ENCODE measurements at places on chromosomes 13 and 19. TPM values are rescaled to one million over a fixed set of nuclear protein-coding genes. Genes with fewer than 3 reads are reported as not detected.

Gene GPC6
- 9.7 TPM for total RNA-seq

Gene TLE2
- total RNA-seq, result 35.2 TPM

Gene C19orf81
- not detected for total RNA-seq

Gene ZNF345
- total RNA-seq, result 3.1 TPM

Gene ARL11
- 7.6 TPM for total RNA-seq

DNA sequence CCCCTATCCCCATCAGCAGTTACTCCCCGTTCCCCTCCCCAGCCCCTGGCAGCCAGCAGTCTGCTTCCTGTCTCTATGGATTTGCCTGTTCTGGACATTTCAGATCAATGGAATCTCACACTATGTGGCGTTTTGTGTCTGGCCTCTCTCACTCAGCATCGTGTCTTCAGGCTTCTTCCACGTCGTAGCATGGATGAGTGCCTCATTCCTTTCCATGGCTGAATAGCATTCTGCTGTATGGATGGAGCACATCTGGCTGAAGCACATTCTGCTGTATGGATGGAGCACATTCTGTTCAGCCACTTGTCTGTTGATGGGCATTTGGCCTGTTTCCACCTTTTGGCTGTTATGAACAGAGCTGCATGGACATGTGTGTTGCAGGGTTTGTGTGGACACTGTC lies 29.5 kb downstream of the CRTC1 start:
- no peak overlapping the region for H3K27ac ChIP-seq
- H3K4me3 ChIP-seq, result no peak overlapping the region
- H3K27me3 ChIP-seq, result no peaks in the 10 kb centered on the region
- H3K4me1 ChIP-seq, result peaks cover 32% of the 10 kb centered on the region
- DNase-seq, result peak; percentile 69

DNA sequence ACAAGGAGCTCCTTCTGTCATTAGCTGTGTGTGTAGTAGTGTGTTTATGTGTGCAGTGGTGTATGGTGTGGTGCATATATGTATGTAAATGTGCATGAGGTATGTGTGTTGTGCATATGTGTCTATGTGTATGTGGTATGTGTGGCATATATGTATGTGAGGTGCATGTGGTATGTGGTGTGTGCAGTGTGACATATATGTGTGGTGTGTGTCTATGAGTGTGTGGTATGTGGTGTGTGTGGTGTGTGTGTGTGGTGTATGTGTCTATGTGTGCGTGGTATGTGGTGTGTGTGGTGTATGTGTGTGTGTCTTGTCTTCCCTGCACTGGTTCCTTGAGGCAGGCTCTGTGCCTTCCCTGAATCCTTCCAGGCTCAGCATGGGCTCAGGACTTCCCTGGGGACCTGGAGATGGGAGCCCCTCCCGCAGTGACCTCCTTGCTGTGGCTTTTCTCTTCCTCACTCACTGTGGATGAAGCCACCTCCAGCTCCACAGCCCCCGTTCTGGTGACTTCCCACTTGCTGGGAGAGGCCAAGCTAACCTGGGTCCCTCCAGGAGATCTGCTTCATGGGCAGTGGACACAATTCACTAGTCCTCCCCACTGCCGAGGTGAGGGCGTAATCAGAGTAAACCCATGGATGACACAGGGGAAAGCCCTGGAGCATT lies 64.2 kb downstream of the CCDC70 start:
- no peaks in the 10 kb centered on the region for H3K27me3 ChIP-seq
- H3K4me3 ChIP-seq, result no peak overlapping the region
- DNase-seq, result no peak
- no peaks in the 10 kb centered on the region for H3K4me1 ChIP-seq
- no peak overlapping the region for H3K27ac ChIP-seq

GRCh38 chr13:19150712-19151228 lies 30.9 kb downstream of the TUBA3C start:
- no peak for DNase-seq
- no peak overlapping the region for H3K4me3 ChIP-seq
- H3K27me3 ChIP-seq, result no peaks in the 10 kb centered on the region
- H3K4me1 ChIP-seq, result no peaks in the 10 kb centered on the region
- H3K27ac ChIP-seq, result no peak overlapping the region
- H3K36me3 ChIP-seq, result no peaks in the 10 kb centered on the region

- no peaks in the 10 kb centered on the region for H3K27me3 ChIP-seq
- peaks cover 2% of the 10 kb centered on the region for H3K4me1 ChIP-seq
- H3K36me3 ChIP-seq, result no peaks in the 10 kb centered on the region
- no peak overlapping the region for H3K27ac ChIP-seq
- DNase-seq, result no peak
- H3K4me3 ChIP-seq, result no peak overlapping the region
Observed at GRCh38 chr19:5086725-5087439, 118.0 kb downstream of the KDM4B start.

DNA sequence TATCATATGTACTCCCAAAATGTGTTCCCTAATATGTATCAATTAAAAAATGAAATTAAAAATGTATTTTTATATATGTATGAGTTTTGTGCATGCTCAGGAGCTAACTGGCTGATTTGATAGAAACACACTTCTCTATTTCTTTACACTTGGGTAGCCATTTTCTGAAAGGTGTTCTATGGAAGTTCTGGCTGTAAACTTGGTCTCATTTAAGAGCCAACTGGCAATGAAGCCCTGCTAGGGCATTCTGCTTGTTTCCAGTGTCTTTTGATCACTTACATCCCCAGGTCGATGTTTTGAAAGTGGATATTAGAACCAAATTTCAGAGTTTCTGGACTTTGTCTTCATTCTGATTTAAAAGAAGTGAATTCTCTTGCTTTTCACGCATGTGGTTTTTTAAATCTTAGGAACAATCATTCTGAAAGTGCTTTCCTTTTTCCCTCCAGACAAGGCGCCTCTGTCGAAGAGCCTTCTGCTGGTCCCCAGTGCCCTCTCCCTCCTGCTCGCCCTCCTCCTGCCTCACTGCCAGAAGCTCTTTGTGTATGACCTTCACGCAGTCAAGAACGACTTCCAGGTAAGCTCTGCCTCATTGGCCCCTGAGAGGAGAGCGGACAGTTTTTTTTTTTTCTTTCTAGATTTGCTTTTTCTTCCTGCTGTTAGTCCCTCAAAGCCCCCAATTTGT lies 20.1 kb downstream of the GPR18 start:
- no peak for DNase-seq
- no peak overlapping the region for H3K4me3 ChIP-seq
- no peaks in the 10 kb centered on the region for H3K36me3 ChIP-seq
- no peaks in the 10 kb centered on the region for H3K4me1 ChIP-seq
